ENCODE measurements at places on chromosomes 12 and 14. TPM values are rescaled to one million over a fixed set of nuclear protein-coding genes. Genes with fewer than 3 reads are reported as not detected.

The AQP2 gene
- total RNA-seq, result not detected

The NELL2 gene
- 1,352 TPM for total RNA-seq

The OR4N5 gene
- total RNA-seq, result not detected

The STAC3 gene
- total RNA-seq, result 0.25 TPM

The PLEKHG7 gene
- not detected for total RNA-seq

The ANO4 gene
- total RNA-seq, result 72.8 TPM

The DIO3 gene
- total RNA-seq, result 0.49 TPM

The RBM23 gene
- total RNA-seq, result 66.6 TPM

The RNASE7 gene
- not detected for total RNA-seq

The RAD52 gene
- 12.0 TPM for total RNA-seq

The SERPINA9 gene
- not detected for total RNA-seq

The CLEC2A gene
- 0.25 TPM for total RNA-seq

The KRT75 gene
- not detected for total RNA-seq

The IAPP gene
- under 0.01 TPM for total RNA-seq

The DACT1 gene
- 133 TPM for total RNA-seq

The OR6C70 gene
- total RNA-seq, result not detected

The MYO1H gene
- 0.25 TPM for total RNA-seq

The RIMKLB gene
- total RNA-seq, result 110 TPM

The BHLHE41 gene
- total RNA-seq, result 0.74 TPM

The HHIPL1 gene
- total RNA-seq, result 5.9 TPM

The KRT85 gene
- total RNA-seq, result not detected

The GLT8D2 gene
- total RNA-seq, result 9.6 TPM

The TGM1 gene
- 0.49 TPM for total RNA-seq

The DDX23 gene
- 53.1 TPM for total RNA-seq

The HSP90B1 gene
- total RNA-seq, result 162 TPM

The ERP29 gene
- total RNA-seq, result 28.8 TPM

The CHGA gene
- total RNA-seq, result 30.2 TPM

The CELA1 gene
- total RNA-seq, result not detected

The SMCO2 gene
- not detected for total RNA-seq

The STAB2 gene
- not detected for total RNA-seq

The LRCOL1 gene
- not detected for total RNA-seq

The ERC1 gene
- total RNA-seq, result 101 TPM

The TMEM52B gene
- 0.25 TPM for total RNA-seq

The GZMH gene
- not detected for total RNA-seq

The AMIGO2 gene
- total RNA-seq, result 6.9 TPM

The OTX2 gene
- 0.25 TPM for total RNA-seq

The EMP1 gene
- total RNA-seq, result 5.2 TPM

The PCED1B gene
- total RNA-seq, result 0.25 TPM

The SLCO1B1 gene
- not detected for total RNA-seq

The LALBA gene
- not detected for total RNA-seq

The SCYL2 gene
- total RNA-seq, result 92.7 TPM

The KITLG gene
- total RNA-seq, result 46.7 TPM

The CCDC38 gene
- total RNA-seq, result not detected

The GPRC5D gene
- total RNA-seq, result not detected

The MAP3K12 gene
- total RNA-seq, result 26.8 TPM

The RNF212B gene
- total RNA-seq, result not detected

The AJUBA gene
- 2.0 TPM for total RNA-seq

The RERGL gene
- total RNA-seq, result 0.74 TPM

The ANKS1B gene
- 242 TPM for total RNA-seq

The B4GALNT1 gene
- total RNA-seq, result 43.8 TPM

The PLEKHH1 gene
- 6.9 TPM for total RNA-seq

The NCKAP5L gene
- total RNA-seq, result 9.3 TPM

The CCDC196 gene
- not detected for total RNA-seq

The NRXN3 gene
- 48.9 TPM for total RNA-seq

The LIN7A gene
- total RNA-seq, result 28.5 TPM

The PRR4 gene
- 0.98 TPM for total RNA-seq

The HOXC10 gene
- not detected for total RNA-seq
